T-helper 2 cell treated with Interferon-gamma antibody and Interleukin-4, amounts not matched to agents 100 ng/mL and 5 ng/mL, for 36 hours (primary cell): ENCODE measurements at places on chromosomes 3 and 15. TPM values are rescaled to one million over a fixed set of nuclear protein-coding genes. Genes with fewer than 3 reads are reported as not detected.

P2RY1 gene
- 1.7 and 2.2 TPM in 2 replicates for total RNA-seq

GRK7 gene
- total RNA-seq, result not detected in 2 replicates

IL5RA gene
- total RNA-seq, result not detected in 2 replicates

USP4 gene
- total RNA-seq, result 84.2 and 87.9 TPM in 2 replicates

GOLGA6B gene
- total RNA-seq, result not detected in 2 replicates

CCDC80 gene
- 0.02 TPM in 1 of 2 replicates, not detected in the other for total RNA-seq

NR1I2 gene
- 0.07 and 0.09 TPM in 2 replicates for total RNA-seq

SMAD6 gene
- 0.43 and 0.59 TPM in 2 replicates for total RNA-seq

TM6SF1 gene
- total RNA-seq, result 3.5 and 5.1 TPM in 2 replicates

GASK1A gene
- total RNA-seq, result 0.09 TPM in 1 of 2 replicates, not detected in the other

TP63 gene
- total RNA-seq, result 2.9 TPM in 2 replicates

VIPR1 gene
- 3.4 and 3.8 TPM in 2 replicates for total RNA-seq

CPN2 gene
- total RNA-seq, result not detected in 2 replicates

PRSS50 gene
- not detected in 2 replicates for total RNA-seq

SAMMSON gene
- total RNA-seq, result not detected in 2 replicates

CNTN4 gene
- not detected in 2 replicates for total RNA-seq

CFAP100 gene
- not detected in 2 replicates for total RNA-seq

ZNF662 gene
- total RNA-seq, result 0.27 and 0.93 TPM in 2 replicates

IMP3 gene
- 84.3 and 89.4 TPM in 2 replicates for total RNA-seq

MYZAP gene
- total RNA-seq, result 0.14 and 0.27 TPM in 2 replicates

KLHL6 gene
- 31.7 and 32.5 TPM in 2 replicates for total RNA-seq

FOXB1 gene
- total RNA-seq, result 1.5 and 1.6 TPM in 2 replicates

ALG1L2 gene
- total RNA-seq, result not detected in 2 replicates

GOLGA6L1 gene
- total RNA-seq, result not detected in 2 replicates

CPNE9 gene
- total RNA-seq, result 0.20 and 0.36 TPM in 2 replicates

MED12L gene
- total RNA-seq, result 1.6 and 1.8 TPM in 2 replicates

FBXW12 gene
- total RNA-seq, result not detected in 2 replicates

ZNF385D gene
- total RNA-seq, result not detected in 2 replicates

STX19 gene
- total RNA-seq, result not detected in 2 replicates

GOLGA8Q gene
- total RNA-seq, result 3.0 and 8.8 TPM in 2 replicates

CCDC54 gene
- not detected in 2 replicates for total RNA-seq

LYSMD2 gene
- 13.2 and 14.3 TPM in 2 replicates for total RNA-seq

UACA gene
- 0.68 and 1.5 TPM in 2 replicates for total RNA-seq

PARP16 gene
- 14.7 and 15.2 TPM in 2 replicates for total RNA-seq

CRYBG3 gene
- total RNA-seq, result 8.3 and 8.5 TPM in 2 replicates

SKOR1 gene
- total RNA-seq, result 0.18 and 0.30 TPM in 2 replicates

TEX55 gene
- not detected in 2 replicates for total RNA-seq

WDR49 gene
- total RNA-seq, result 0.30 and 0.39 TPM in 2 replicates

MUC20 gene
- total RNA-seq, result 5.3 and 5.4 TPM in 2 replicates

SLITRK3 gene
- not detected in 2 replicates for total RNA-seq

NEK10 gene
- total RNA-seq, result 1.5 TPM in 2 replicates

CPA3 gene
- not detected in 2 replicates for total RNA-seq

CCDC39 gene
- total RNA-seq, result not detected in 2 replicates

GOLGA6L10 gene
- total RNA-seq, result 0.32 and 0.84 TPM in 2 replicates

RHOV gene
- total RNA-seq, result 0.09 and 0.11 TPM in 2 replicates

EFHB gene
- 0.43 TPM in 1 of 2 replicates, not detected in the other for total RNA-seq

MLF1 gene
- total RNA-seq, result 0.25 and 0.50 TPM in 2 replicates

CMSS1 gene
- 53.2 and 56.4 TPM in 2 replicates for total RNA-seq

SPINK8 gene
- total RNA-seq, result not detected in 2 replicates
